ENCODE measurements at places on chromosomes 12 and 14.

GRCh38 chr12:74922117-74922516, 287.5 kb downstream of the KCNC2 start:
- no peak for DNase-seq

GRCh38 chr12:66152732-66153131, 17.1 kb downstream of the TMBIM4 start:
- DNase-seq = no peak

GRCh38 chr12:20448781-20449180, 80.4 kb downstream of the PDE3A start:
- no peak for DNase-seq

DNA sequence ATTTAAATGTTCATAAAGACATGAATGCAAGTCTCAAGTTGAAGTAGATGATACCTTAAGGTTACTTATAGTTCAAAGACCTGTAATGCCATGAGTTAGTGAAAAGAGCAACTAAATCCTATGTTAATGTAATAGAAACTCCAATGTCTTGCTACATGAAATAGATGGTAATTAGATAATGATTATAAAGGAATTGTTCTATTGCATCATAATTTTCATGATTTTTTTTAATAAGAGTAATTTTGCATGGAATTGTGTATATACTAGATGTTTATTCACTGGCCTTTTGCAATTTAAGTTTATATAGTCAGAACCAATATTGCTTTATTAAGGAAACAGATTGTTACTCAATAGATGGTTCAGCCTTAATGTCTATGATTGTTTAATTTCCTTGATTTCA, 115.5 kb upstream of the SYT10 start:
- no peak for DNase-seq

Measured in H9 (cell line).